ENCODE measurements at places on chromosomes 2 and 18. TPM values are rescaled to one million over a fixed set of nuclear protein-coding genes. Genes with fewer than 3 reads are reported as not detected.

DNA sequence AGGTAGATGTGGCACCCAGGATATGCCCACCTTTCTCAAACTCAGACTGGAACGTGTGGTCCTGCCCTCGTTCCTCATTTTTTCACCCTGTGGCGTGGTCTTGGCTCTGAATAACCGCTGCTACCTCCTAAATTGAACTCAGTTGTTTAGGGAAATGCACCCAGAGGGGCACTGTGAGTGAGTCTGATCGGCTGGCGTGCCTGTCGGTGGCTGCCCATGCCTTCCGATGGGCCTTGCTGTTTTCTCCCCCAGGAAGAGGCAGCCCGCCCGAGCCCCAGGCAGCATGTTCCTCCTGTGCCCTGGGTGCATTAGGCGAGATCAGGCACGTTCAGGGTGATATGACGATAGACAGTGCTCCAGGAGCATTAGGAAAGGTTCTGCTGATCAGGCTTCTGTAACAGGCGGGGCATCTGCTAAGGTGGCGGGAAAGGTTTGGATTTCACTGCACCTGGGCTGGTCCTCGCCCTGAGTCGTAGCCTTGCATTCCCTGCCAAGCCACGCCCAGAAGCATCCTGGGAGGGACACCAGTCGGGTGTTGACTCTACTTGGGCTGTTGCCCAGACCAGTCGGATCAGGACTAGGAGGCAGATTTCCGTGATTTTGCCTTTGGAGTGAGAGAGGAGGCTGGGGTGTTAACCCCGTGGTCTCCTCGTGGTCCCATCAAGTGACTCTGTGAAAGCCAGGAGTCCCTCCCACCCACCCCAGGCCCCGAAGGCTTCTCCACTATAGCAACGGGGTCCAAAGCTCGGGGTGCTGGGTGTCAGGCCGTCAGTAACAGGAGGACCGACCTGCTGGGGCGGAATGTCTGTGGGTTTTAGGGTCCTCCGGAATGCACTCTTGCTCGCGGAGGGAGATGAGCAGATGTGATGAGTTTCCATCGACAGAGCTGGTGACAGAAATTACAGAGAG, 75.1 kb downstream of the SH3BP4 start:
- DNase-seq: peak; percentile 93

DNA sequence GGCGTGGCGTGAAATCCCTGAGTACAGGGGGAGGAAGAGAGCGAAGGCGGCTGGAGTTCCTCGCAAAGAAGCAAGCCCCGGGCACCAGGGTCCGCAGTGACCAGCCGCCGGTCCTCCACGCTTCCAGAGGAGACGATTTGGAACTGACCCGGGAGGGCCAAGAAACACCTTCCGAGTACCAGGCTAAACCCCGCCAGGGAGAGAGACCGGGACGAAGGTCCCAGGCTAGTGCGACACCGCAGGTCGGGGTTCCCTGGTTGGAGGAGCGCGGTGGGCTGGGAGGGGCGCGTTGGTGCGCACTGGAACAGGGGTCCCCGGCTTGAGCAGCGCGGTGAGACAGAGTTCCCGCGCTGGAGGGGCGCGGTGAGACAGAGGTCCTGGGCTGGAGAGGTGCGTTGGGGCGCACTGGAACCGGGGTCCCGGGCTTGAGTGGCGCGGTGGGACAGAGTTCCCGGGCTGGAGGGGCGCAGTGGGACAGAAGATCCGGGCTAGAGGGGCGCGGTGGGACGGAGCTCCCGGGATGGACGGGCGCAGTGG, 901 bp downstream of the WDFY1 start:
- DNase-seq: peak; percentile 72

GRCh38 chr2:149908726-149909683, 321.4 kb upstream of the MMADHC start:
- DNase-seq: peak; percentile 16

GRCh38 chr2:15591692-15592463, at the start of gene DDX1:
Gene DDX1 (plus strand): TSS chr2:15591868. CDS start chr2:15591934, 66 bp downstream.
- peak; percentile 92 for DNase-seq

DNA sequence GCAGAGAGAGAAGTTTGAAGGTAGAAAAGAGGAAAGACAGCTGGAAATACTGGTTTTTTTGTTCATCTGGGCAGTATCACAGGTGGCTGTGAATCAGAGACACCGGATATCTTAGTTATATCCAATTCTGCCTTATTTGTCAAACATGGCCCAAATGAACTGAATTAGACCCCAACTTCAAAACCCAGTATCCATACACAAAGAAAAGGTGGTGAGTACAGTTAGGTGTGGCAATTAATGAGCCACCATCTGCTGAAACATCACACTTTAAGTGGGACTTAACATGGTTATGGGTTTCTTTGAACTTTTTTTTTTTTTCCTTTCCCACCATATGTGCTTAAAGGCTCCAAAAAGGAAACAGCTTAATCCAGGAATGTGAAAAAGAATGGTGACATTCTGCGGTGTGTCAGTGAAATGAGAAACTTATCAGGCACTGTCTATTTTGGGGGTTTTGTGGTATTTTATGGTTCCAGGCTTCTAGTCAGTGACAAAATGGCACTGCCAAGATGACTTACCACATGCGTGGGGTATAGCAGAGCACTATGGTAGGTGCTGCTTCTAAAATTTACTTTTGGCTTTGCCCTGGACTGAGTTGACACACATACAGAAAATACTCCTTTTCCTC, 5.0 kb upstream of the TMEM178A start:
- DNase-seq: no peak

DNA sequence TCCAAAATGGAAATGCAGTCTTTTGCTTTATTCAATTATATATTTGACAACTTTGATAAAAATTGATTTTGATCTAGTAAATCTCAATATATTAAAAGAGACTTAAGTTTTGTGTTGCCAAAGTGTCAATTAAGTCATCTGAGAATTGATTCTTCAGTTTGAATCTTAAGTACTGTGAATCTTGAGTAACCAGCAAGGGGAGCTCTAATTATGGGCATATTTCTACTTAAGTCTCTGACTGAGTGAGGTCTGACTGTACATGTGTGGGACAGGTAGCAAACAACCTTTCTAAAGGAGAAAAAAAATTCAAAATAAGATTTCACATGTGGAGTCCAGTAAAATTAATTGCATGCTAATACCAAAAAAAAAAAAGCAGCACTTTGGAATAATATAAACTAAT, 503.7 kb upstream of the SLC8A1 start:
- no peak for DNase-seq

DNA sequence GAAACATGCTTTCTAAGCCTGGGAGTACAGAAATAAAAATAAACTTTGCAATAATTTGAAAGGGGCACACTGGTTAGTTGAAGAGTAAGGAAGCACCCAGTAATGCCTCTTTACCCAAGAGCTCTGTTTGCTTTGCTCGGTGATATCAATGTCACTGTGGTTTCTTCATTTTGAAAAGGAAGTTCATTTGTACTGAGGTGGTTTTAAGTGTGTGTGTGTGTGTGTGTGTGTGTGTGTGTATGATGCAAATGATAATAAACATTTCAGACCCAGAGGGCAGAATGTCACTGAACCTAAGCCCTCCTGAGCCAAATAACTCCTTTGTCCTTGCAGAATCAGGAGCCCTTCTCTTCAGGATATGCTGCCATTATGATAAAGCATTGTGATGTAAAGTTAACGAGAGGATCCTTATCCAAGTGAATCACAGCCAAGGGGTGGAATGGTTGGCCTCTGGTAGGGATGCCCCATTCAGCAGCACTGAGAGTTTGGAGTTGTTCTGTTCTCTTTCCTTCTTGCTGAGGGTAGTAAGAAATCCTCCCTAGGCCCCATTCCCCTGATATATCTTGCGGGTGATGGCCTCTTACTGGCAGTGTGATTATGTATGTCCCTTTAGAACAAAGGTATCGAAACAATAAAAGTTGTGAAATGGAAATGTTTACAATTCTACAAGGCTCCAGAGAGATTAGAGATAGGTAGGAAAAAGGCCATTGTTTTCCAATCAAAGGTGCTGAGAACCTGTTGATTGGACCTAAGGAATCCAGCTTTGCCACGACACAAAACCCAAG, 7.6 kb downstream of the ITGA6 start:
- peak; percentile 58 for DNase-seq

GRCh38 chr18:76855594-76855993, 33.2 kb downstream of the ZNF236 start:
- no peak for DNase-seq

DNA sequence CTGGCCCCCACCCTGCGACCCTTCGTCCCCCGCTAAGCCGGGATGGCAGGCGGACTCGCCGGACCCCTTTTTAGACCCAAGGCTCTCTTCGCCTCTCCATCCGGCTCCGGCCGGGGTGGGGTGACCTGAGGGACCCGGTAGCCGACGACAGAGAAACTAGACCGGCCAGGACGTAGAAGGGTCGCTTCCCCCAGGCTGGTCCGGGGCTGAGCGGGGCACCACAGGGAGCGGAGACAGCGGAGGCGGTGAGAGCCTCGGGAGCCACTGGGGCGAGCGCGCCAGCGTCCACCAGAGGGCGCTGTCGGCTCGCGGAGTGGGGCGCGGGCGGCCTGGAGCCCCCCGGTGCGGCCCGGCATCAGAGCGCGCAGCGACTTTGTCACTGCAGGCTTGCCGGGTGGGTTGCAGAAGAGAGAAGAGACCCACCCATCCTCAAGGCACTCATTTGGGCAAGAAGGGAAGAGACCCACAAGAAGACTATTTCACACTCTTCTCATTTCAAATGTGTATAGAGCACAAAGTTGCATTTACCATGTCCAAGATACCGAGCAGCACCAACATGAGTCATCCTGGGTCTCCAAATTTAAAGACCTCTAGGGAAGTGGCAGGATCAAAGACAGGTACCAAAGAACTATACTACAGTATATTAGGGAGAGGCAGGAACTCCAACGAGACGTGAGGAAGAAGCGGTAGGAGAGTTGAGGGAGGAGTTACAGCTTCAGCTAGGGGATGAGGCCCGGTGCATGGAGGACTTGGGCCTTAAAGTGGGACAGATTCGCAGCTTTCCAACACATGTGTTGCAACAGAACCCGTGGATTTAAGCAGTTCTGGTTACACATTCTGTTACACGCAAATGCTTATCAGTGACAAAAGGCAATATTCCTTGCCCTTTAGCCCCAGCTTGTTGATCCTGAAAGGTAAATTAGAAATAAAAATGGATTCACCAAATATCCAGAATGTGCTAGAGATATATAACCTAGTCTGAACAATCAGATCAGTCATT, 7.6 kb upstream of the PRKCE start:
- DNase-seq: peak; percentile 69

GRCh38 chr2:60519231-60519863, 34.1 kb downstream of the BCL11A start:
- DNase-seq: peak; percentile 53

- DNase-seq: no peak
Measured at GRCh38 chr2:147500229-147500628, 344.6 kb upstream of the ACVR2A start.

The DTNA gene
- 2.8 TPM for total RNA-seq

GRCh38 chr18:77373730-77374445, 124.2 kb downstream of the GALR1 start:
- peak; percentile 68 for DNase-seq

- DNase-seq: no peak
Measured at GRCh38 chr2:99317161-99317872, 16.3 kb upstream of the LYG1 start.

The C18orf54 gene
- total RNA-seq: 3.7 TPM

The ALPG gene
- 8.1 TPM for total RNA-seq

DNA sequence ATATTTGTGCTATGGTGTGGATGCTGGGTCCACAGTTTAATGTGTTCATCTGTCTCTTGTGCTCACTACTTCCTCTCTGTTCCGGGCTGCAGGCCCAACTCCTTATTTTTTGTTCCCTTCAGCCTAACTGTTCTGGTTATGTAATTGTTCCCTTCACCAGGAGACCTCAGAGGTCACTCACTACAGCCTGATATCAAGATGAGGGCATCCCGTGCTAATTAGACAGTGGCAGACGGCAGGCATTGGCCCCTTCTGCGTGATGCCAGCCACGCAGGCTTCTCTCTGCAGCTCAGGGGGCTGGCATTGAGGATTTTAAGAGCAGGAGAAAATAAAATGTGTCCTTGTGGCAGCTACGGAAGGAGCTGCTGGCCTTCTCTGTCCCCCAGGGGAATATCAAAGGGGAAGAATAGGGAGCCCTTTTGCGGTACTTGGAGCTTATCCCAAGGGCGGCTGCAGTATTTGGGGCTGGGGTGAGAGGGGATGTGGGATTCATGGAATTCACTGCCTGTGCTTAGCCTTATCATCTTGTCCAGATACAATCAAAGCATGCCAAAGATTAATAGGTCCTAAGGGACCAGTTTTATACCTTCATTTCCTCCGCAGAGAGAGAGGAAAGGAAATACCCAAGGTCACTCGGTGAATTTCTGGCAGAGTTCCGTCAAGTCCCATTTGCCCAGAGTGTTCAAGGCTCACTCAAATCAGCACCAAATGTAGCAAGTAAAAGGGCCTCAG, 53.3 kb upstream of the TRIB2 start:
- DNase-seq: no peak

GRCh38 chr2:161824226-161824625, 200.0 kb downstream of the SLC4A10 start:
- no peak for DNase-seq

DNA sequence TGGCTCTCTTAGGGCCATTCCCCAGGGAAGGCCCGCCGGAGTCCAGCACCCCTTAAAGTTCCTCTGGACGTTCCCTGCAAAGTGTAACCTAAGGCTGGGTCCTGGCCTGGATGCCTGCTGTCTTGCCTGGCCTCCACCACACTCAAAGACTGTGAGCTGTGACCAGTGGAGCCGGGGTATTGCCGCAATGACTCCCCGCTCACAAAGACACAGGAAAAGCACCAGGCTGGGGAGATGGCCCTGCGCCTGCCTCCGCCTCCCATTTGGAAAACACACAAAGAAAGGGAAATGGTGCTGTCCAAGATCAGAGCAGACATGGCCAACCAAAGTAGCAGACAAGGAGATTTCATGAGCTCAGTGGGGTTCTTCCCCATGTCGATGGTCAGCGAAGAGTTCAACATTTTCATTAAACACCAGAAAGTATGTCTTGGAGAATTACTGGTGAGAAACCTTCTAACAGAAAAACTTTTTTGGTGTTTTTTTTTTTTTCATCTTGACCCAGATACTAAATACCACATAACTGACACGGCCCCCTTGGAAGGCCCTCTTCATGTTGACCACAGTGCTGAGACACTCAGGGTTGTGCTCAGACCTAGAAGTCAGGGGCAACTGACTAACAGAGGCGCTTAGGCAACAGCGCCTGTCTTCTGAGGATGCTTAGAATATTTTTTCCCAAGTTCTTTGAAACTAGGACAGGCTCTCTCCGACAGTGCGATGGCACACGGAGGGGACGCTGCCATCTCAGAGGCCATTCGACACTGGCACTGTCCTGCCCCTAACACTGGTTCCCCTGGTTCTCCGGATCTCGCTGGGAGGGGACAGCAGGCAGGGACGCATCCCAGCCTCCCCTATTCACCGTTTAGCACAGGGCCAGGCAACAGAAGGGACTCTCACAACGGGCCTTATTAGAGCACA, 226.4 kb upstream of the ID2 start:
- DNase-seq: no peak

The SNORC gene
- 48.1 TPM for total RNA-seq

GRCh38 chr2:216758256-216759155, 63.2 kb upstream of the IGFBP5 start:
- no peak for DNase-seq

The TUBB6 gene
- 32.9 TPM for total RNA-seq

GRCh38 chr2:218262631-218263586, 2.1 kb downstream of the GPBAR1 start:
- no peak for DNase-seq

Measured in mucosa of descending colon (tissue), 3 donors.